NCI-H460 (cell line): ENCODE measurements at places on chromosomes 6 and 20. TPM values are rescaled to one million over a fixed set of nuclear protein-coding genes. Genes with fewer than 3 reads are reported as not detected.

CST4 gene
- 0.42 TPM in 1 of 2 replicates, not detected in the other for total RNA-seq

DNA sequence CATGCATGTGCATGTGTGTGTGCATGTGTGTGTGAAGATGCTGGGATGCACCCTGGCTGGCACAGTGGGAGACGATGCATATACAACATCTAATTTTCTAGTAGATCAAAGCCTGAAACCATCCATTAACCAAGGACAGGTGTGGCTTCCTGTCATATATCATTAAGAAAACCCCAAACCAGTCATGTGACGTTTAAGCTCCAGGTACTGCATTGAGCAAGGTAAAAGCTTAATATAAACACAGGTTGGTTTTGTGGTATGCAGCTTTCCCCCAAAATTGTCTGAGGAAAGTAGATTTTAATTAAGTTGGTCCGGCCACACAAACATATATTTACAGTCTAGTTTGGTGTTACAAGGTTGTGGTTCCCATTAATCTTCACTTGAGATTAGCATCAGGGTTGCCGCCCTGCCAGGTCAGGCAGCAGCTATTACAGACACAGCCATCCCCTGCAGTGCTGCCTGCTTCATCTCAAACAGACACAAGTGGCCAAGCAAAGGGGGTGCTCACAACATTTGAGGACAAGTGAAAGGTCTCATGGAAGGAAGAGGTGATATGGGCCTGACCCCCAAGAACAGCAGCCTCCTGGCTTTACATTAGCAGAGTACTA lies 48.6 kb upstream of the NAA20 start:
- no peak for DNase-seq

DNA sequence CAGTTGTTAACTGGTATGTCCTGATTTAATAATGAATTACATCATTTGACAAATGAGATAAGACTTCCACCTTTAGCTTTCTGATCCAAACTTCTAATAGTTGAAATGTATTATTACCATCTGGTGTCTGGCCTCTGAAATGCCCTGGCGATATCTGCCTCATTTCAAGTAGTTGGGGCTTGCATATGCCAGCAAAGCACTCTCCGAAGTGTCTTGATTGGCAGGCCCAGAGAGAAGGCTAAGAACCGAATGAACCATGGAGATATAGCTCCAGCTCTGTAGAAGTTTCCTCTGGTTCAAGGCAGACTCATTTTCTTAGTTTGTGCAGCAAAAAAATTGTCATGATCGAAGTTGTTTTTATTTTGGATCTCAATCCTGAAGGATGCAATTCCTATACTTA lies 13.4 kb upstream of the HIVEP2 start:
- DNase-seq, result no peak

- no peak for DNase-seq
Measured at GRCh38 chr20:44041001-44041400, 126.3 kb downstream of the TOX2 start.

DNA sequence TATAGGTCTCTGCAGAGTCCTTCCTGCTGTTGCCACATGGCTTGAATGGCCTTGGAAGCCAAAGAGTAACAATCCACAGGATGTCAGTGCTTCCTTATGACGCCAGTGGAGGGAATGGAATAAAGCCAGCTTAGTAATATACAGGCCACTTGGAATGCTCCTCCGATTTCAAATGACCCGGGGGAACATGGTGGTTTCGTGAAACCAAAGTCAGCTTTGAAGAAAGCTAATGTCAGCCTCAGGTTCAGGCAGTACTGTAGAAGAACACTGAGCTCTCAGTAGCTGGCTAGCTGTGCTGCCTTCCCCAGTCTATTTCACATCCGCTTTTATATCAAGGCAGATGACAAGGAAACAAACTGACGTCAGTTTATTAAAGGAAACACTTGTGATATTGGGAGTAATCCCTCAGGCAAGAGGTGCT lies 189.1 kb downstream of the DTNBP1 start:
- no peak for DNase-seq

DNA sequence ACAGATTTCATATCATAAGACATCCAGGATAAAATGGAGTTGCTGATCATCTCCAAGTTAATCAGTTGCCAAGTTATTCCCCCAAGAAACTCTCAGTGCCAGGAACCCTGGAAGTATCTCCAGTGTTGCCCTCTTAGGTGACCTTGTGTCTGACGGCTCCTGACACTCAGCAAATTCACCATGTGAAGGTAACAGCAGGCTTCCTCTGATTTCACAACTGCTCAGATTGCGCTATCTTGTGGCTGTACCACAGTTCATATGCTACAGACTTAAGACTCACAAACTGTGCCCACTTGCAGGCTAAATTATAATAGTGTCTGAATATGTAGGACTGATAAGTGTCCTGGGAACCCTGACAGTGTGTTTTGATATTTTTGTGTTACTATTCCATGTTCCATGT lies 186.6 kb upstream of the OPRM1 start:
- DNase-seq, result no peak
